ENCODE measurements at places on chromosomes 2 and 18. TPM values are rescaled to one million over a fixed set of nuclear protein-coding genes. Genes with fewer than 3 reads are reported as not detected.

Gene ZNG1B
- total RNA-seq, result 9.6 TPM

Gene HEATR5B
- total RNA-seq, result 9.6 TPM

Gene INPP5D
- 0.65 TPM for total RNA-seq

Gene NDUFAF7
- 6.2 TPM for total RNA-seq

Gene CNDP1
- not detected for total RNA-seq

Gene SH3RF3
- total RNA-seq, result 21.8 TPM

Gene KCNS3
- total RNA-seq, result 1.4 TPM

Gene PLB1
- total RNA-seq, result not detected

Gene PRKAG3
- 0.40 TPM for total RNA-seq

Gene RBM44
- not detected for total RNA-seq

Gene CYP26B1
- total RNA-seq, result 0.08 TPM

Gene DARS1
- 85.4 TPM for total RNA-seq

Gene TPGS2
- total RNA-seq, result 170 TPM

Gene CFC1
- total RNA-seq, result not detected

Gene EDAR
- not detected for total RNA-seq

Gene PRKCE
- total RNA-seq, result 5.4 TPM
